Activated T-cell treated with anti-CD3 and anti-CD28 coated beads, Interleukin-2, amount 50 U/mL, for 72 hours (primary cell): ENCODE measurements at places on chromosomes 13 and 19. TPM values are rescaled to one million over a fixed set of nuclear protein-coding genes. Genes with fewer than 3 reads are reported as not detected.
A peak's percentile ranks its signal among the peaks of the same experiment; 100 is the strongest.

- peak; percentile 42 for DNase-seq
Measured at GRCh38 chr19:4379383-4380253, 20.7 kb downstream of the SH3GL1 start.

DNA sequence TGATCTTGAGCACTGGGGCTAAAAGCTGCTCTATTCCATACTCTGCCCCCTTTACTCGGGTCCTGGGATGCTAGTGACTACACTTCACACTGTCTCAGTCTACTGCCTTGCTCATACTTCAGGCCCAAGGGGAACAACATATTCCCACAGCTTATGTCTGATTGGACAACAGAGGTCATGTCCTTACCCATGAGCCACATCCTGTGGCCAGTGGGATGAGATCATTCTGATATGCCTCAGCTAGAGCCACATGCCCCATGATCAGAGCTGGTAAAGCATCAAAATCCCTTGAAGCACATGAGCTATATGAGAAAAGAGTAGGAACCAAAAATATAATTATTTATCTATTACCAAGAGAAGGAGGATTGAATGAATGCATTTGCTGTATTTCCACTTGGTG lies 290.1 kb upstream of the TSHZ3 start:
- DNase-seq, result no peak

GRCh38 chr19:4991996-4992698 lies 23.2 kb downstream of the KDM4B start:
- DNase-seq, result no peak

KLF1 gene
- total RNA-seq, result 0.19 TPM
